ENCODE measurements at places on chromosomes 1 and 21. TPM values are rescaled to one million over a fixed set of nuclear protein-coding genes. Genes with fewer than 3 reads are reported as not detected.

MXRA8 gene
- not detected for total RNA-seq

DNA sequence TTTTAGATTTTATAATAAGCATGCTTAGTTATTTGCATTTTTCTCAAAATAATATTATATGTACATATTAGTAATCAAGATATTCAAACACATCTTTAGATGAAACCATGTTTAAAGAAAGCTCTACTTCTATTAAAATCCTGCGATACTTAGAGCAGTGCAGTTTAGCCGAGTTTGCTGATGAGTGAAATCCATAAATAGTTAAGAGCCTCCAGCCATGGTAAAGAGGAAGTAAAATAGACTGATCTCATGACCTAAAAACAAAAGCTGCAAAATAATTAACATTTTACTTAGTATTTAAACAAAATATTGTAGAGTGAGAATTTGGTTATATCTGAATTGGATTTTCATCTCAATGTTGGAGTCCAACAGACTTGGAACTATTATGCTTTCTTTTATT lies 147.4 kb upstream of the NRIP1 start:
- DNase-seq = no peak

DNA sequence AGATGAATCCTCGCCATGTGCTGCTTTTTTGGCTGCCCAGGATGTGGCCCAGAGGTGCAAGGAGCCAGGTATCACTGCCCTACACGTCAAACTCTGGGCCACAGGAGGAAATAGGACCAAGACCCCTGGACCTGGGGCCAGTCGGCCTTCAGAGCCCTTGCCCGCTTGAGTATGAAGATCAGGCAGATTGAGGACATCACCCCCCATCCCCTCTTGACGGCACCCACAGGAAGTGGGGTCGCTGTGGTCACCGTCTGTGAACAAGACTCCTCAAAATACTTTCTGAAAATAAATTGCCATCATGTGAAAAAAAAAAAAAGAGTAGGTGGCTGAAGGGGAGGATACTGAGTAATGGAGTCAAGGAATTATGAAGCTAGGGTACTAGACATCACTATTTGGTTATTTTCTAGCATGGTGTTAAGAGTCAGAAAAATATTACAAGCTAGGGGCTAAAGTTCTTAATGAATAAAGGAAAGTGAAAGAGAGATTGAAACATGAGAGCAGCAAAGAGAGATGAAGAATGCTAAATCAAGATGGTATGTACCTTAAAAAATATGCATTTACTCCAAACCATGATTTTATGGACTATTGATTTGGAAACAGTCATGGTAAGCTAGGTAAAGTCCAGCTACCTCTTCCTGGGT lies 84.9 kb downstream of the CLEC20A start:
- DNase-seq = no peak

GRCh38 chr1:109412551-109412950 lies 13.7 kb downstream of the PSMA5 start:
- DNase-seq = no peak

- DNase-seq = no peak
Observed at GRCh38 chr1:82486468-82486867, 685.7 kb downstream of the ADGRL2 start.

DNA sequence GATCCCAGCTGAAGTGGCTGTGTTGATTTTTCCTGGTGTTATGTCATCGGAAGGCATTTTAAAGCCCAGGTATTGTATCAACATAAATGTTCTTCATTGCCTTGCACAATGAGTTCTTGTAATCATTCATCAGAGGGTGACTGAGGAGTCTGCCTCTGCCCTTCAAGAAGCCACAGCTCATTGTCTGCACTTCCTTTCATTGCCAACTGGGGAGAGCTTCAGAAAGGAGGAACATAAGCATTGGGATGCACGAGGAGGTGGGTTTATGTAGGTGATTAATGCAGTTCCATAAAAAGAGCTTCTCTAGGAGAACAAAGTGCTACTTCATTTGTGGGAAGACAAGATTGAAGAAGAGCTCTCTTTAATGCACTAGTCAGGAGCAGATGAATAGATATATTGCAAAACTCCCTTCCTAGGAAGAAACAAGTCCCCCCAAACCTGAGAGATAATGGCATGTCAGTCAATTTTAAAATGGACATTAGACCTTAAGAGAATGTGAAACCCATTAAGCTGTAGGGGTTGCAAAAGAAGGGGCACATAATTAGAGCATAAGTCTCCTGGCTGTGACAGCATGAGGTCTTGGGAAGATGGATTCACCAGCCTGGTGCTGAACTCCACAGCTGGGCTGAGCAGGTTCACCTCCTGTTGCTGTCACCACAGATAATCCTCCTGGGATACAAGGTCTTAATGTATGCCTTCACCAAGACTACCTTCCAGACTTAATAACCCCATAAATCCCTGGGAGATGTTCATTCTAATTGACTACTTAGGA lies 124.6 kb downstream of the BACH1 start:
- no peak for DNase-seq

- DNase-seq = no peak
Observed at GRCh38 chr1:55696181-55696754, 481.1 kb upstream of the USP24 start.

- no peak for DNase-seq
Observed at GRCh38 chr1:80251171-80251570, 1244.6 kb upstream of the ADGRL4 start.

KDM5B gene
- 47.8 TPM for total RNA-seq

All from activated naive CD4-positive, alpha-beta T cell treated with anti-CD3 and anti-CD28 coated beads, Interleukin-2, amount 50 U/mL, for 72 hours (primary cell).